ENCODE measurements at places on chromosomes 16 and 17.

GRCh38 chr16:51405361-51405760, 254.3 kb upstream of the SALL1 start:
- no peak for DNase-seq

GRCh38 chr16:23384878-23385277, 68.1 kb downstream of the COG7 start:
- no peak for DNase-seq

DNA sequence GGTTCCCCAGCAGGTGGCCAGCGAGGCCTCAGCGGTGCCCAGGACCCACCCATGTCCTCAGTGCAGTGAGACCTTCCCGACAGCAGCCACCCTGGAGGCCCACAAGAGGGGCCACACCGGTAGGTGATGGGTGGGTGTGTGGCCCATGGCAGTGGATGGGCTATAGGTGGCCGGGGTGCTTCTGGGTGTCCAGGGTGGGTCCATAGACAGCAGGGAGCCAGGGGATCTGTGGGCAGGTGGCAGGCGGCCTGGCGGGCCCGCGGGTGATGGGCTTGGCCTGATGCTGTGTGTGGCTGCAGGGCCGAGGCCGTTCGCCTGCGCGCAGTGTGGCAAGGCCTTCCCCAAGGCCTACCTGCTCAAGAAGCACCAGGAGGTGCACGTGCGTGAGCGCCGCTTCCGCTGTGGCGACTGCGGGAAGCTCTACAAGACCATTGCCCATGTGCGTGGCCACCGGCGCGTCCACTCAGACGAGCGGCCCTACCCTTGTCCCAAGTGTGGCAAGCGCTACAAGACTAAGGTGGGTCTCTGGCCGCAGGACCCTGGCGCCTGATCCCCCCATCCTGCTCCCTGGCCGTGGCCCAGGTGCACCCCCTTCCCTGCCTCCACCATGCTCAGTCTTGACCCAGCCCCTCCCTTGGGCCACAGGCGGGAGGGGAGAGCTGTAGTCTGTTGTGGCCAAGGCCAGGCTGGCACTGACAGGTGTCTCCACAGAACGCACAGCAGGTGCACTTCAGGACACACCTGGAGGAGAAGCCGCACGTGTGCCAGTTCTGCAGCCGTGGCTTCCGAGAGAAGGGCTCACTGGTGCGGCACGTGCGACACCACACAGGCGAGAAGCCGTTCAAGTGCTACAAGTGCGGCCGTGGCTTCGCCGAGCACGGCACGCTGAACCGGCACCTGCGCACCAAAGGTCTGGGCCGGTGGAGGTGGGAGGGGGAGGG, 2.1 kb upstream of the DNASE1L2 start:
- DNase-seq: no peak

DNA sequence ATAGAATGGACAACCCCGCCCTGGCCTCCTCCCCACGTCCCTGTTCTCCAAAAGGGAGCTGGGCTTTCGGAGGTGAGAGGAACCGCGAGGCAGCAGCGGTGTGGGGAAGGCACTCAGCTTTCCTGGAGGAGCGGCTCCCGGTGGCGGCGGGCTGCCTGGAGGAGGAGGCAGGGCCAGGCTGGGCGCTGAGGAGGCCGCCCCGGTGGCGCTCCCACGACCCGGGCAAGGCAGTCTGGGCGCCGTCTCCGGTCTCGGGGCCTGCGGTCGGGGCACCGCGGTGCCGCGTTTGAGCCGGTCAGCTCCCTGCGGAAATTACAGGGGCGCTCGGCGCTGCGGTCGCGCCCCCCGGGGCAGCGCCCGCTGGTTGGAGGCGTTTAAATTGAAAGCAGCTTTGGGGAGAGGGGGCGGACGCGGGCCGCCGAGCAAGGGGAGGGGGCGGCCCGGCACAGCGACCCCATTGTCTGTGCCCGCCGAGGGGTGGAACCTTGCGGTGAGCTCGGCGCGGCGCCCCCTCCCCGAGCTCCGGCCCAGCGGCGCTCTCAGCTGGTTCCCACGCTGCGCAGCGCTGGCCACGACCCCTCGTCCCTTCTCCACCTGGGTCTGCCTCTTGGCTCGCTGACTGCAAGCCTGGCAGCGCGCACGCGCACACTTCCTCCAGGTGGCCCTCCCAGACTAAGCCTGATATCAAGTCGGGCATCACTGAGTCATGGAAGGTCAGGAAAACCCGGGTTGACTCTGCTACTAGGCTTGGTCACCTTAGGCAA, 58.7 kb upstream of the DLX4 start:
- peak; percentile 3 for DNase-seq

- DNase-seq: no peak
Observed at GRCh38 chr17:39742856-39743436, 5.2 kb downstream of the GRB7 start.

- no peak for DNase-seq
Observed at GRCh38 chr16:58815181-58815888, 81.2 kb upstream of the GOT2 start.

DNA sequence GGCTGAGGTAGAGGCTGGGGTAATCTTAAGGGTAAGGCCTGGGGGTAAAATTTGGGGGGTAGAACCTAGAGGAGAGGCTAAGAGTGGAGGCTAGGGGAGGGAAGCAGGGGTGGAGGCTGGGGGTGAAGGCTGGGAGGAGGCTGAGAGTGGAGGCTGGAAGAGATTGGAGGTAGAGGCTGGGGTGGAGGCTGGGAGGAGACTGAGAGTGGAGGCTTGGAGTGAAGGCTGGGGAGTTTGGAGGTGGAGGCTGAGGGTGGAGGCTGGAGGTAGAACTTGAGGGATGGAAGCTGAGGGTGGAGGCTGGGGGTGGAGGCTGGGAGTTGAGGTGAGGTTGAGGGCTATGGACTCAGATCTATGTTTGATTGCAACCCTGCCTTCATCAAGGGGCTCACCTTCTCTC, 333.6 kb downstream of the C16orf95 start:
- DNase-seq: no peak

GRCh38 chr17:78748730-78749317, 33.2 kb downstream of the CYTH1 start:
- DNase-seq: no peak

GRCh38 chr17:49505854-49506253, 10.8 kb downstream of the NGFR start:
- DNase-seq: no peak
